Stimulated activated CD4-positive, alpha-beta T cell treated with anti-CD3 and anti-CD28 coated beads, Interleukin-15, amount 100 ng/mL, for 48 hours (primary cell): ENCODE measurements at places on chromosomes 1 and 21.

DNA sequence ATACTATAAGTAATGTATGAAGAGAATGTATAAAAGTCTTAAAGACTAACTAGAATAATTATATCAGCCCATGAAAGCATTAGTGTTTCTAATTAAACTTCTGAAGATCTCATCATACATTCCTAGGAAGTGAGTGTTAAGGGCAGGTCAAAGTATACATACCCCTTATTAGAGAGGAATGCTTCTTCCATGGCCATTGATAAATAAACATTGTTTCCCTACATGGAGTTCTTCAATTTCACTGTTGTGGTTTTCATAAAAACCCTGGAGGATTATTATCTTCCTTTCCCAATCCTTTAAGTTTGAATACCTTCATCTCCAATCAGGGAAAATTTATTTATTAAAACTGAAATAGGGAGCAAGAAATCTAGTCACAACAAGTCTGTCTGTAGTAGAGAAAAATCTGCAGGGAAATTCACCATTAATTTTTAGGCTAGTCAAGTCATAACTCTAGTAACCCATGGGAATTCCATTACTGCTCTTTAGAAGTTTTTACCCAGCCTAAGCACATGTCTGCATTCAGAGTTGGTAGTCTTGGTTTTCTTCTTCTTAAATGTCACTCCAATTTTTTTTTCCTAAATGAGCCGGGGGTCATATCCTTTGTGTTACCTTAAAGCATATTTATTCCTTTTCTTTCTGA, 147.0 kb downstream of the TNFSF18 start:
- DNase-seq, result no peak

DNA sequence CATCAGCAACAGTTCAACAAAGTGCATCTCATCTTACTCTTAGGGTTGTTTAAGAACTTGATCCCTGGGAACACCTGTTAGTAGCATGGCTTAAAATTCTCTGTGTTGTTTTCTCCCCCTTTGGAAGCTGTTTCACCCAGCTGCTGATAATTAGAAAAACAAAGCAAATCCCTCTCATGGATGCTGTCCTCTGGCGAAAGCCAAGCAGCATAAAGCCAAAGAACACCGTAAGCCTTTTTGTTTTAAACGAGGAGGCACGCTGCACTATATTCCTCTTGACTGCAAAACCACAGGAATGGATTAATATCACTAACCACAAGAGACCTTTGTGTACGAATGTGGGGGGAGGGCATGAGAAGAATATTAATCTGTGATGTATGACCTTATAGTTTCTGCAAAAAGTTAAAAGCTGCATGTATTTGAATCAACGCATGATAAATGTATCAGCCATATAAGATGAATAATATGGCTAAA, 923.2 kb downstream of the LTN1 start:
- no peak for DNase-seq

GRCh38 chr1:204506201-204506968, 9.8 kb upstream of the MDM4 start:
- peak; percentile 68 for DNase-seq

DNA sequence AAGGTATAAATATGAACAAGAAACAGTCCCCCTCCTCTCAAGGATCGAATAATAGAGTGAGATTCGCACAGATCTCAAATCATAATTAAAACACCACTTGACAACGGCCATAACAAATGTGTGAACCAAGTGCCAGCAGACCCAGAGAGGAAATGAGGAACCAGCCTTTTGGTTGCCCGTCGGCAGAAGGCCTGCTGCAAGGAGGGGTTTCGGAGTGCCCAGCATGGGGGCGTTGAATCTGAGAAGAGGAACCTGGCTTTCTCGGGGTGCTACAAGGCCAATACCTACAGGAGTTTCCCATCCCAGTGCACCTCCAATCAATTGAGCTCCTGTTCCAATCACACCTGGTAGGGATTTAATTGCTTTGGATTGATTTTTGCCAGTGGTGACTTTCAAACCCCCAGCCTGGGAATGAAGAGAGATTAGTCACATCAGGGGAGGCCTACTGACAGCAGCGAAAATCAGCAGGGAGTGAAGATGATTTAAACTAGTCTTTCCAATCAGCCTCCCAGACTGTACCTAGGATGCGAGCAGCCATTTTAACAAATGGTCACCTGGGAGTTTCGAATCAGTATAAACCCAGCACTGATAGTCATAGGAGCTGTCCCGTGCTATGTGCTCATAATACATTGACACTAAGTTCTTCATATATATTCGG, 263.8 kb downstream of the KAZN start:
- no peak for DNase-seq

DNA sequence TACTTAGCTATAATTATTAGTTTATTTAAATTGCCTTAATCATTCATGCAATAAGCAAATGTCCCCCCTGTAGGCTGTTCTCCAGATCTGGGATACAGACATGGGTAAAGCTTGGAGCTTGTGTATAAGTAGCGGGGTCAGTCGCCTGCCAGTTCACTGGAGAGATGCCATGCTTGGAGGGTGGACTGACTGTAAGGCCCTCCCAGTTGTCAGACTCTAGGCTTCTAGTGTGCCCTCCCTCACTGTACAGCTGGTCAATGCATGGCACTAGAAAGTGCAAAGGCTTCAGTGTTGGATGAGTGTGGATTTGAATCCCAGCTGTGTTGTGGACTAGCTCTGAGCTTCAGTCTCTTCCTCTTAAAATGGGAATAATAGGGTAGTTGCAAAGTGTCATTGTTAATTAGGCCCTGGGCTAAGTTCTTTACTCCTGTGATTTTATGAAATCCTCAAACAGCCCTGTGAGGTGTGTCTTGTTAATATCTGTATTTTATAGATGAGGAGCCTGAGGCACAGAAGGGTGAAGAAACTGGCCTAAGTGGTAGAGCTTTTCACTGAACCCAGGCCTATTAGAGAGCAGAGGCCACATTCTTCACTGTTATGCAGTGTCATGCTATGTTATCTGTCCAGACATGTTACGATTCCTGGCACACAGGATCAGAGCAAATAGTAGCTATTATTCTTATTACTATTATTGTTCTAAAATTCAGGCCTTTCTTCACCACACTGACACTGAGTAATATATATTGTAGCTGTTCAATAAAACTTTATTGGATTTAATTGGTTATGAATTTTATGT, 85.9 kb downstream of the ROR1 start:
- DNase-seq, result no peak

GRCh38 chr1:20375563-20375962, 84.9 kb downstream of the VWA5B1 start:
- DNase-seq, result no peak

DNA sequence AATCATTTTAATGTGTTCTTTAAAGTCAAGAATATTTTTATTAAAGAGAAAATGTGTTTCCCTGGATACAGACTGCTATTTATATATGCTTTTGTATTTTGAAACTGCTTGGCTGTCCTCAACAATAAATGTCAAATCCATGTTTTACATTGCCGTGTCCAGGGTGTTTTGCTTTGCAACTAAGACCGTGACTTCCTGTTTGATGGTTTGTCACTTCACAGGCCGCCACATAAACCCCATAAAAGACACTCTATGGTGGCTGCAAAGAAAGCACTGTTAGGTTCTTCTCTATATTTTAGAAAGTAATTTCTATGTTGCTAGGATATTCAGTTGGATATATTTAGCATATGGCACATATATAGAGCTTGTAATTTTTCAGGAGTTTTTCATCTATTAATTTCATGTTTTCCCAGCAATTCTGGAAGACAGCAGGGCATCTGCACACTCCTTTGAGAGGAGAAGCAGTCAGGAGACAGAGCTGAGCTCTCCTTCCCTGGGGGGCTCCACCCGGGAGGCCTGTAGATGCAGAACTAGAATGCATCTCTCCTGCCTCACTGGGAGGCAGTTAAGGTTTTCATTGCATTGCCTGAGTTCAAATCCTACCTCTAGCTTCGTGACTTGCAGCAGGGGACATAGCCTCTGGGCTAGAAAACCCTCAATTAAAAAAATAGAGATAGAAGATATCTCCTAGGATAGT, 33.1 kb downstream of the PRDM2 start:
- DNase-seq, result no peak

DNA sequence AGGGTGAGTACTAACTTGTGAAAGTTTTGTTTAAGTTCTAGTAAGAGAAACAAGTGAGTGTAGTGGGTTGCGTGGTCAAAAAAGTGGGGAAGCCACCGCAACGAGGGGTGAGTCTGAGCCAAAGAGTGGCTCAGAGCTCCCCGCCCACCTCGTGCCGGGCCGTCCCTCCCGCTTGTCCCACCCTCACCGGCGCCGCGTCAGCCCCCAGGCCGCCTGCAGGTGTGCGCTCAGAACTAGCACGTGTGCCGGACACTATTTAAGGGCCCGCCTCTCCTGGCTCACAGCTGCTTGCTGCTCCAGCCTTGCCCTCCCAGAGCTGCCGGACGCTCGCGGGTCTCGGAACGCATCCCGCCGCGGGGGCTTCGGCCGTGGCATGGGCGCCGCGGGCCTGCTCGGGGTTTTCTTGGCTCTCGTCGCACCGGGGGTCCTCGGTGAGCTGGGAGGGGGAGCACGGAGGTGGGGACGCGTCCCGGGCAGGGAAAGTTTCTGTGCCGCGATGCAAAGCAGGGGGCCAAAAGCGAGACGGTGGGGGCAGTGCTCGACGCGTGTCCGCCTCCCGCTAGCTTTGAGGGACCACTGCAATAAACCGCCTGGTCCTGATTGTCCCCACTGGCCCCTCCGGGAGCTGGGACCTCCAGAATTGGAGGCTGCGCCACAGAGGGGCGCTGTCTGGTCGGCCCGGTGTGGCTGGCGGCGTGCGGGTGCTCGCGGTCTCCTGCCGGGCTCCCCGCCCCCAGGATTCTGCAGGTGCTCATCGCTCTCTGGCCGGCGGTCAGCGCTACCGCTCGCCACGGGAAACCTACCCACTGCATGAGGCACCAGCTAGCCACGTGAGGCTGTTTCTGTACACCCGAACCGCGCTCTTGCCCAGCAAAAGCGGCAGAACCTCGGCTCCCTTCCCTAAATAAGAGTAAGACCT, at the start of gene CR2:
TSS of gene CR2 (plus strand) at position 283 of the 919 bp plus-strand sequence. CDS start at position 374, 91 bp downstream.
- DNase-seq, result peak; percentile 36

DNA sequence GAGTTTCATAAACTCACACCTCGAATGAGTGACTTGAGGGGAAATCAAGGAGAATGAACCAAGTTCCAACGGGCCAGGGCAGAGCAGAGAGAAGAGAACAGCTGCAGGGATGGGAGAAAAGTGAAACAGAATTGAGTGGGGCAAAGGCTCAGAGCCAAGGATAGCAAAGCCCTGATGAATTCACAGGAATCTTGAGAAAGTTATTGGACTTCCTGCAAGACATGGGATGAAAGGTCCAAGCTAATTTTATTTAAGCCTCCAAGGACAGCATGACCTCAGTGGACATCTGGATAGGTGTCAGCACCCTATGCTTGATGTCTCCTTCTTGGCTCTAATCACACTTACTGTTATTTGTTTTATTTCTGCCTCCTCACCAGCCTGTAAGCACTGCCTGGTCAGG, 43.0 kb upstream of the RAVER2 start:
- no peak for DNase-seq

- DNase-seq, result no peak
Observed at GRCh38 chr21:25329227-25329825, 278.0 kb downstream of the MRPL39 start.

GRCh38 chr1:47584249-47584648, 146.4 kb downstream of the FOXD2 start:
- DNase-seq, result no peak

- DNase-seq, result no peak
Observed at GRCh38 chr21:22138297-22139016, 1140.2 kb downstream of the NCAM2 start.

DNA sequence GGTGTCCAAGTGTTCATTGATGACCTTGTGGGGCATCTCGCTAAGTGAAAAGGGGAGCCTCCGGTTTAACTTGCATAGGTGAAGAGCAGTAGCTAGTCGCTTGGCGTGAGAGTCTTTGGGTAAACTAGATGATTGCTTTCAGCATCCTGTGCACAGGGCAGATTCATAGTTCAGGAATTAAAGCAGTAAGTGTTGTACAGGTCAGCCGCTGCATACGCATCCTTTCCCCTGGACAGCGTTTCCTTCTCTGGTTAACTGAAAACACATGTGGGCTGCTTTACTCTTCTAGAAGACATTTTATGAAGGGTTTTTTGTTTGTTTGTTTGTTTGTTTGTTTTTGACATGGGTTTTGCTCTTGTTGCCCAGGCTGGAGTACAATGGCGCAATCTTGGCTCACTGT, 12.1 kb downstream of the NDUFV3 start:
- DNase-seq, result no peak

GRCh38 chr1:179548666-179549367, 26.9 kb downstream of the NPHS2 start:
- no peak for DNase-seq

DNA sequence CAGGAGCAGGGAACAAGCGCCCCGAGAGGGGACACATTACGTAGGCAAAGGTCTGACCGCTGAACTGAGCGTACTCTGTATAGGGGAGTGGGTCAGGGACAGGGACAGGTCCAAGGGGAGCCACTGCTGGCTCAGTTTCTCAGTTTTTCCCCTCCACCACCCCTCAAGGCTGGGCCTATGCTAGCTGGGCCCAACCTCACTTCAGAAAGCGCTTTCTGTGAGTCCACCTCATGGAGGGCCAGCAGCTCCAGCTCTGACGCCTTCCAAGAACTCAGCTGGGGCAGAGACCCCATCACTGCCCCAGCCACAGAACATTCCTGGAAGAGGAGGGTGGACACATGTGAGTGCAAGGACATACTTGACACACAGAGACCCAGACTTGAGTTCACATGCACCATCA, 242.0 kb downstream of the FOXD2 start:
- no peak for DNase-seq

DNA sequence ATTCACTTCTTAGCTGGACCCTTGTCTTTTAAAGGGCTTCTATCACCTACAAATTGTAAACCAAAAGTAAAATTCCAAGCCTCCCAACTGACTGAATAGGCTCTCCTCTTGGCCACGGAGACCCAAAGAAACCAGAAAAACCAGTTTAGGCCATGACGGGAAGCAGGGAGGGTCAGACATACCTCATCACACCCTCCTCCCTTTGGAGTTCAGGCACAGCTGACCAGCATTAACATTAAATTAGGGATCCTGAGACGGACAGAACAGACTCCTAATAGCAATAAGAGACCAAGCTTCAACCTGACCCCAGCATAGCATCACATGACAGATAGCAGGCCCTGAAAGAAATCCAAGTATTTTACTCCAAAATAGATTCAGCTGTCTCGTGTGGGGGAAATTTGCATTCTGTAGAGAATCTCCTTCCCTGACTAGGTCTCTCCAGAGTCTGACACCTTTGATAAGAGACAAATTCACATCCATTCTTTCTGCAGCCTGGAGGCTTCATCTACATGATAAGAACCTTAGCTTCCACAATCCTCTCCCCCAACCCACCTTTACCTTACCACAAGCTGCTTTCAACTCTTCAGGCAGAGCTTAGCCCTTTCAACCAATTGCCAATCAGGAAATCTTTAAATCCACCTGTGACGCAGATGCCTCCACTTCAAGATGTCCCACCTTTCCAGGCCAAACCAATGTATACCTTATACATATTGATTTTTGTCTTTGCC, 177.1 kb upstream of the RAB4A start:
- no peak for DNase-seq

- no peak for DNase-seq
Observed at GRCh38 chr21:36854391-36854790, 112.1 kb downstream of the HLCS start.

DNA sequence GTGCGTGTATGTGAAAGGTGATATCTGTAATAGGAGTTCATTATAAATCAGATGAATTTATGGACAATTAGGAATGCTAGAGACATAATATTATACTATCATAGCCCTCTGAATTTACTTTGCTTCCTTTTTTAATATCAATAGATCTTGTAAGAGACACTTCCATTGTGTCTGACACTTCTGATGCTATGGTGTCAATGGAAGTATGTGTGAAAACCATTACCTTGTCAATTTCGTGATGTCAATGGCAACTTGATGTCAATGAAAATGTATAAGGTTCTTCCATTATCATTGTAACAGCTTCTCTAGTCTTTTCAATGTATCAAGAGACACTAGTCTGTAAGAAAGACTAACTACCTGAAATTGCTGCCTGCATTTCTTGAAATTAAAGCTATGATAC, 296.8 kb upstream of the DPYD start:
- DNase-seq, result no peak
